Stimulated activated CD4-positive, alpha-beta T cell treated with anti-CD3 and anti-CD28 coated beads, Interleukin-1b, Interleukin-23, amount 100 ng/mL, for 1 hour (primary cell): ENCODE measurements at places on chromosomes 11 and 22.

DNA sequence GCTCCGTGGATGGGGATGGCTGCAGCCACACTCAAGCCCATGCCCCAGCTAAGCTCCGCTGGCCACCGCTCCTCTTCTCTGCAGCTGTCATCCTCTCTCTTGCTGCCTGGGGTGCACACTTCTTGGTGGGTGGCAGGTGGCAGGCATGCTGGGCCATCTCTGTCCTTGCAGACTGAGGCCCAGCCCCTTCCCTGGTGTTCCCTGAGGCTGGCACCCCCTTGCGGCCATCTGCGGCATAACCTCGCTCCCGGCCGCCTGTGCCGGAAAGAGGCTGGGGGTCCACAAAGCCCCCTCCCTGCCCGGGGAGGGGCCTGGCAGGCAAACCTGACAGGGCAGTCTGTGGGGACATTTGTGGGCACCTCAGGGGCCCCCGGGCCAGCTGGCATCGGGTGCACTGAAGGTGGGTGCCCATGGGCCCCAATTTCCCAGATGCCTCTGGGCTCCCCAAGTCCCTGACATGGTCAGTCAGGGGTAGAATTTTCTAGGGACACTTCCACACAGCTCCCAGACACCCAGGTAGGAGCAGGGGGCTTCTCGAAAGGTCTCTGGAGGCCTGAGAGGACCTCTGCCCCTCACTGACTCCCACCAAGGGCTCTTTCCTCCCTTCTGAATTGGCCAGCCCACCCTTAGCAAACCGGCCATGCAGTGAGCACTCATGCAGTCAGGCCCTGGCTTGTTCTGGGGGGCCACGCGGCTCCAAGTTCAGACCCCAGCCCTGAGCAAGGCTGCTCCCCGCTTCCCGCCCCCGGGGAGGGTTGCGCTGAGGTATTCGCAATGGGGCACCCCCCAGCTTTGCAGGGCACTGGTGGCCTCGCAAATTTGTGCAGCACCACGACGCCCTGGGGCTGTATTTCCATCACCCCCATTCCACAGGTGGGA is 23.5 kb upstream of the TH start:
- DNase-seq = no peak

DNA sequence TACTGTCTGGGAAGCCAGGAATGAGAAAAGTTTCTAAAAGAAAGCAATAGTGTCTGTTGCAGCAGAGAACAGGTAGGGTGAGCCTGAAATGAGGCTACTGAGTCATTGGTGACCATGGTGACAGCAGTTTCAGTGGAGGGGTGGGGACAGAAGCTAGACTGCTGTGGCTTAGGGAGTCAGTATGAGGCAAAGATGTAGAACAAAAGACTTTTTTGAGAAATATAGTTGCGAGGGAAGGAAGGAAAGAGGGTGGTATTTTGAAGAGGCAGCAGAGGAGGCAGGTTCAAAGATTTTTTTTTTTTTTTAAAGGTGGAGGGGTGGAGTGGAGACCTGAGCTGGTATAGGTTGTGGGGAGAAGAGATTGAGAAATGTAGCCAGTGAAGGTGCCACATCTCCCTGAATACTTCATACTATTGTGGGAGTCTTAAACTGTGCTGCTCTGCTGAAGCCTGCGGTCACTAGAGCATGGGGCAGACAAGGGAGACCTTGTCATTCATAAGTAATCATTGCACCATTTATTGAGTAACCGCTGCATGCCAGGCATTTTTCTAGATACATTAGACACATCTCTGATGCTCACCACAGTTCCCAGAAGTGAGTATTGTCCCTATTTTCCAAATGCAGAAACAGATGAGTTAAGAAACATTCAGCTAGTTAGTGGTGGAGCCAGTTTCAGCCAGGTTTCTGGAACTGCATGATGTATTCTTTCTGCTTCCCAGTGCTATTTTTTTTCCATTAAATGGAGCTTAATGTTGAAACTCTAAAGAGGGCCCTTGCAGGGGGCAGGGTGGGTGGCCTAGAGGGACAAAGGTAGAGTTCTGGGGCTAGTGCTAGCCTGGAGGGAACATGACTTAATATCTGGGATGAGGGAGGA is 49.9 kb downstream of the STIM1 start:
- peak; percentile 27 for DNase-seq

DNA sequence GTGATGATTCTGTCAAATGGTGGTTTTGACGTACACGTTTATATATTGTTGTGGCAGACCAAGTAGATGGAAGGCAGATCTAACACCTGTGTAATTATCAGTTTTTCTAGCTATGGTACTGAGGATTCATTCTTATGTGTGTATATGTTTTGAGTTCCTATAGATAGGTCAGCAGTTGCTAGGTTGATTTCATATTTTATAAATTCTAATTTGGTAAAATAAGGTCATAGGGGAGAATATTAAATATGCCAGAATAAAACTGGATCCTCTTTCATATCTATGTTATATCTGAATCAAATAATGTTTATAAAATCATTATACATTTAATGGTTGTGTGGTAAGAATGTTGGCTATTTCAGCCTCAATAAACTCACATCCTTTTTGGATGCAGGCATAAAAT is 27.6 kb downstream of the HIPK3 start:
- no peak for DNase-seq

- no peak for DNase-seq
Observed at GRCh38 chr22:47446331-47446730, 683.9 kb downstream of the TBC1D22A start.

DNA sequence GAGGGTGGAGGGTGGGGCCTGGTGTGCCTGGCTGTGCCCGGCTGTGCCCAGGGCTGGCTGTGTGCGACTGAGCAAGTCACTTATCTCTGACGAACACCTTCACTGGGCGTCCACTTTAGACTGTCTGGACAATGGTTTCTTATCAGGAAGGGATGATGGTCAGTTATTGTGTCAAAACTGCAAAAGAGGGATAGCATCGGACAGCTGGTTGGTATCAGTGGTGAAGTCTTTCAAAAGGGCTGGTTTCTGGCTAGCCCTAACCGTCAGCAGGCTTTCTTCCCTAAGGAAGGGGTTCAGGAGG is 4.1 kb upstream of the MGAT3 start:
- no peak for DNase-seq

DNA sequence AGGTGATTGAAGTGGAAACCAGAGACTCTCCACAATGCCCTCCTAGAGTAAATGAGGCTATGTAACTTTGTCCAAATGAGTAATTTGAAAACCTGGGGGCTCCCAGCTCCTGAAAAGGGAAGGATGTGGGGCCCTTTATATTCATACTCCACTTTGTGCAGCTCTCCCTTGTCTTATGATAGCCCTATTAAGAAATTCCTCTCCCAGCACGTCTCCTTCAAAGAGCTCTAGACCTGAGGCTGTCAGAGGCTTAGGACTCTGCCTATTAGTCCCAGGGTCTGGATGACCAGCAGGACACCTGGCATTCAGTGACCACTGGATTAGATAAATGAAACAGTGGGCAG is 2.1 kb downstream of the SLC43A1 start:
- DNase-seq = no peak

DNA sequence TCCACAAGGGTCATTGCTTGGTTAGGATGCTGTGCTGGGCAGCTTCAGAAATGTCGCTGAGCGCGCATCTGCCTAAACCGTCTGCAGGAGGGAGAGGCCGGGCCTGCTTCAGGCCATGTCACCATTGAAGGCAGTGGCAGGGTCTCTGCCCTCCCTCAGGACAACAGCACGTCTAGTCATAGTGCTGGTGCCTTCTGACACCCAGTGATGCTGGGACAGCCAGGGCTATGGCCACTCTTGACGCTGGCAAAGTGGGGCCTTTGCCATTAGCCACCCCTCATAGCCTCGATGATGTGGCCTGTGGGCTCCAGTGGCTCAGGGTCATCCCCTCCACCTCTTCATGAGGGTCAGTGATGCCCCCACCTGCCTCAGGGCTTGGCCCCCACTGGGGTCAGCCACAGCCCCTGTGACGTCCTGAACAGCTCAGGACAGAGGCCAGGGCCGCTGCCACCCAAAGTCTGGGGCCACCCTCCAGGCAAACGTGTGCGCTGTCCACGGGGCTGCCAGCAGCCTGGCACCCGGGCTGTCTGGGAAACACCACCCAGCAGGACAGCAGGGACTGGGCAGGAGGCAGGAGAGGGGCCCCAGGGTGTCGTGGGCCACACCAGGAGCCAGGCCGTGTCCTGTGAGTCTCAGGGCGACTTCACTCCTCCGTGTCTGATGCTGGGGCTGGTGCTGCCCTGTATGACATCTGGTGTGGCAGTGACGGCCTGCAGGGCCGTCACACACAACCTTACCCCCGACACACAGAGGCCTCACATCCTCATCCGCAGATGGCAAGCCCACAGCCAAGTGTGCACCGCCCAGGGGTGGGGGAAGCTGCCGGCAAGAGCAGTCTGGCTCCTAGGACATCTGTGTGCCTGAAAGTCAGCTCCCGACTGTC is 42.5 kb downstream of the CERK start:
- DNase-seq = no peak

DNA sequence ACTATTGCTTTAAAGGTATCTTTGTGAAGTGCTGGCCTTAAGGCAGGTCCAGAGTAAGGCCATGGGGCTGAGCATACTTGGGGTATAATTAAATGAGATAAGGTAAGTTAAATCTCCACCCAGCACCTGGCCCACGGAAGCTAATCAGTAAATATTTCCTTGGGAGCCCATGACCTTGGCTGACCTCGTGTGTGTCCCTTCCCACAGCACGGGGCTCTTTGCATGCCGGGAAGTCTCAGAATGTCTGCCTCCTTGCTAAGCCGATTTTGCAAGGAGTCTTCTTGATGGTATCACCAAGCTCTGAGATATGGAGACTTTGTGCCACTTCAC is 46.5 kb downstream of the ADM start:
- no peak for DNase-seq
